ENCODE measurements at places on chromosomes 5 and 9.

DNA sequence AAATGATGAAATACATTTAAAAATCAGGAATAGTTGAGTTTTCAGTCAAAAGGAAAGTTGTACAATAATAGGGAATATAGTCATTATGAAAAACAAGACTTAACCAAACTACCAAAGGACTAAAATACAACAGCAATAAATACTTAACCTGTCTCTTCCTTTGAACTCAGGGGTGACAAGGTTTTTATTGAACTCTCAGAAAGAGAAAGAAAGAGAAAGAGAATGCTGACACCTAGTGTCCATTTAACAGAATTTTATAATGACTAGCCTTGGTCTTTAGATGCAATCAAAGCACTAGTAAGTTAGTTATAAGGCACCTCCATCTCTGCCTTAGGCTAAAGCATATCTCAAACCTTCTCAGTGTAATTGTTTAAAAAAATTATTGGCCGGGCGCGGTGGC lies 47.5 kb downstream of the UIMC1 start:
- no peak for DNase-seq

GRCh38 chr9:4886698-4887097 lies 94.0 kb downstream of the RCL1 start:
- no peak for DNase-seq

DNA sequence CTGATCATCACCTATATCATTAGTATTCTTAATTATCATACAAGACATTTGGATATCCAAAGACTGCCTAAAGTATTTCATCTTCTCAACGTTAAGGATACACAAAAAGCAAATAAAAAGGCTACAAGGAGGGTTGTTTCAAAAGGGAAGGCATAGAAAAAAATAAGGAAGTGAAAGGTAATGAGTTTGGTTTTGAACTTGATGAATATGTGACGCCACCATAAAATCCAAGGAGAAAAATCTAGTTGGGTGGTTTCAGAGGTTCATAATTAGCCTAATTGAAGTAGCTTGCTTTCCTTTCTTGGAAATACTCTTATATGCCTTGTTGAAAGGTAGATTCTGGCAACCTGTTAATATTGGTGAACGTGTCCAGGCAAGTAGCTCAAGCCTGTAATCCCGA lies 96.1 kb upstream of the SGCD start:
- DNase-seq: no peak

GRCh38 chr5:136808756-136809155 lies 443.4 kb upstream of the TRPC7 start:
- DNase-seq: no peak

DNA sequence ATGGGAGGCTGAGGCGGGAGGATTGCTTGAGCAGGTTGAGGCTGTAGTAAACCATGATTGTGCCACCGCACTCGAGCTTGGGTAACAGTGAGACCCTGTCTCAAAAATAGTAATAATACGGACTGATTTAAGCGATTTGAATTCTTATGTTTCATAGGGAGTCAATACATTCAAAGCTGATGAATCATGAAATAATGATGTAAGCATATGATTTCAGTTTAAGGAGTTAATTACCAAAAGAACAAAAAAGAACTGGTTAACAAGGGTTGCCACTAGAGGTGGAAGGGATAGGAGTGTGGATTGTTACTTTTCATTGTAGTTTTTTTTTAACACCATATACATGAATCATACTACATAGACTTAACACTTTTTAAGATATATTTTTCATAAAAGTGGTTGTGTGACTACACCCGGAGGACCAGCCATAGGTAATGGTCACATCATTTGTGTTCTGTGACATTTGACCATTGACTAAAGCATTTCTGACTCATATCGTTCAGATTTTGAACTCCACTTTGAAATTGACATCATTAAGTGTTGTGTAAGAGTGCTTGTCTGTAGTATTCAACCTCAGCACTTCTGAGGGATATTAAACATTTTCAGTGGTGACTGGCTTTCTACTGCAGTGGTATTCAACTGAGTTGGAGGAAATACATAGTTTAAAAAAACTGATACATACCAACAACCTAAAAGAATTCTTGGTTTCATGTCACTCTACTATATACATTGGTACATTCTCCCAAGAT lies 7.0 kb downstream of the TRMT10B start:
- DNase-seq: no peak

DNA sequence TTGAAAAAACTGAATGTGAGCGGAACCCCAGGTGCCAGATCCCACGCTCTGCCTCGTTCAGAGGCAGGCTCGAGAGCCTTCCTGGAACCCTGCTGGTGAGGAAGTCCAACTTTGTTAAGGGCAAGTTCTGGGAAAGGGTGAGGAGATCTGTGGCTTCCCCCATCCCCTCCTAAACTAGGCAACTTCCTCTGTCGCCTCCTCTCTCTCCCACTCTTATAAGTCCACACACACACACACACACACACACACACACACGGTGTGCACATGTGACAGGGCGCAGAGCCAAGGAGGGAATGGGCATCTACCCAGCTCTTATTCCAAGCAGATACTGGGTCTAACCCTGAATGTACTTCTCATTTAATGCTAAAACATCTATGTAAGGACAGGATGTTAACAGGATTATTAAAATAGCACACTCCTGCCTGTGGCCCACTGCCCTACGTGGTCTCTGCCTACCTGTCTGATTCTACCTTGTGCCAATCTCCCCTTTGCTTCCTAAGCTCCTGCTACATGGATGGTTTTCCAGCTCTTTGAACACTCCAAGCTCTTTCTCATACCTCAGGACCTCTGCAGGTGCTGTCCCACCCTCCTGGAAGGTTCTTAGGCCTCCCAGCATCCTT lies 72.4 kb upstream of the FBXW11 start:
- no peak for DNase-seq

DNA sequence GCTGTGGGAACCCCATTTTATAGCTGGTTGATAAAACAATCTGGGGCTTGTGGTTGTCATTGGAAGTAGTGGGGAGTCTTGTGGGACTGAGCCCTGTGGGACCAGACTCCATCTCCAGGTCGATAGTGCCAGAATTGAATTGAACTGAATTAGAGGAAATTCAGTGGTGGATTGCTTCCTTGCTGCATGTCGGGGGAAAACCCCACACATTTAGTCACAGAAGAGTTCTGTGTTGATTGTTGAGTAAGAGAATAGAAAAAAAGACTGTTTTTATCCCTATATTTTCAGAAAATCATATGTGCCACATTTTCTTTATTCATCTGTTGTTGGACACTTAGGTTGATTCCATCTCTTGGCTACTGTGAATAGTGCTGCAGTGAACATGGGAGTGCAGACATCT lies 209.7 kb downstream of the ARHGEF28 start:
- DNase-seq: no peak

DNA sequence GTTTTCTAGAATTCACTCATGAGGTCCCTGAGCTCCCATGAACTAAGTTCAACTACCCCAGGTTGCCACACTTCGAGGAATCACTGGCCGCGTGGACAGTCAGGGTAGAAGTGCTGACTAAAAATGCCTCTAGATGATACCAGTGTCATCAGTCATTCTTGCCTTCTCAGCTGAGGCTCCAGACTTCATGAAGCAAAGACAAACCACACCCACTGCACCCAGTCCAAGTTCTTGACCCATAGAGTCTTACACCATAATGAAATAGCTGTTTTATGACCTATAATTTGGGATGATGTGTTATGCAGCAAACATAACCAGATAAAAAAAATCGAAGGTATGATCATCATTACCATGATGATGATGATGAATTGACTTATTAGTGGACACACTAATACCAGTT lies 632.9 kb upstream of the TLE4 start:
- DNase-seq: no peak

DNA sequence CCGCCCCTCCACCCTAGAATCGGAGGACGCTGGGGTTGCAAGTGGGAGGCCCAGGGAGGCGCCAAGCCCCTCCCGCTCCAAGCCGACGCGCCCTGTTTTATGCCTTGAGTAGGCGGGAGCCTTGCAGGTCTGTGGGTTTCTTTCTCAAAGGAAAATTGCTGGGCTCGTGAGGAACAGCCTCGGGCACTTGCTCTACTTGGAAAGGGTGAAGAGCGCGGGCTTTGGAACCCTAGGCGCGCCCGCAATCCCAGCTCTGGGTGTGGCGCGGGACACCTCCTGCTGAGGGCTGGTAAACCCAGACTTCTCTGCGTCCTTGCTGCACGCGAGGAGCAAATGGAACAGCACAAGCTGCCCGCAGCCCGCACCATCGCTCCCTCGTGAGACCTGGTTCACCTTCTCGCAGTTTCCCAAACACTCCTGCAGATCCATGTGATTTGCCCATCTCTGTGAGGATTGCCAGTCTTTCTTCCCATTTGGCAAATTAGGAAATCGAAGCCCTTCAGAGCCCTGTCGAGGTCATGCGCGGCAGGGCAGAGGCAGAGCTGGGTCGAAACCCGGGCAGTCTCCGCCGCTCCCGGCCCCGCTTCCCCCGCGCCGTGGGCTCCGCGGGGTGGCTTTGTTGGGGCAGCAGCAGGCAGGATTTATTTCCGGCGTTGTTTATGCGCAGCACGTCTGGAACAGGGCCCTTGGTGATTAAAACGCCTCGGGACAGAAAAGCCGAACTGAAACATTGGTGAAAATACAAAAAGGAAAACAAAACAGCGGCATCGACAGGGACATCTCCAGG lies 98.4 kb upstream of the CPLX2 start:
- no peak for DNase-seq

DNA sequence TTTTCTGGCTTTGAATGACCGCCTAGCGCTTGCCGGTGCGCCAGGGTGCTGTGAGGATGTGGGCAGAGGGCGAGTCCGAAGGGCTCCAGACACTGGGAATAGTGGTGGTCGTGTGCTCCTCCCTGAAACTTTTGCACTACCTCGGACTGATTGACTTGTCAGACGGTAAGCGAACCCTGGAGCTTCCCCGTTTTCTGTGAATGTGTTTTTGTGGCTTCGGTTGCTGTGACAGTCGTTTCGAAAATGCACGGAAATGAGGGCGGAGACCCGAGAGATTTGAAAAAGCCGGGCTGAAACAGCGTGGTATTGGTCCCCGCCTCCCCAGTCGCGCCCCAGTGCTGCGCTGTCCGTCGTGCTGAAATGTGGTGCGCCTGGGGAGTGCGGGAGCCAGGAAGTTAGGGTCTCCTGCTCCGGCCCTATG lies 102.5 kb upstream of the GABRP start:
- peak; percentile 12 for DNase-seq

DNA sequence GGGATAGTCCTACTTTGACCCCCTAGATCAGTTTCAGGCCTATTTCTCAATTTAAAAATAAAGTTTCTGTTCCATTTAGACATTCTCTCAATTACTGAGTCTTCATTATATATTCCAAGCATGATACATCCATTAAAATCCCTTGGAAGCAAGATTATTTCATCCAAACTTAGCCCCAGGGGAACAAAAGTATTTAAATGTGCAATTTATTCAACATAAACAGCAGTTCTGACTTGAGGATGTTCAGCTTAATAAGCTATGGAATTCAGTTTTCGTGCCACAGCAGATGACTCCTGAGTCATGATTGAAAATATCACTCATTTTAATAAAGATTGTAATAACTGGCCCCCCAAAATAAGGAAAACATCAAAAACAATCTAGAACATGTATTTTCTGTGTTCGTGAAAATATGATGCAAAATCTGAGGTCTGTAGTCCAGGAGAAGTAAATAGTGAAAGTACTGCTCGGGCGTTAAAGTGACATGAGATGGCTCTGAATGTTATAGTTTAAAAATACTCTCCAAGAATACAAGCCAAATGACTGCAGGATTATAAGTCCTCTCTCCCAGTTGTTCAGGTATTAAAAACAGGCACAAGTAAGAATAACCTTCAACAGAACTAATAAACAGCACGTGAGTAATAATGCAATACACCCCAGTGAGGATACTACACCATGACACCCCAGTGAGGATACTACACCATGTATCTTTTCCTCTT lies 67.1 kb downstream of the RETREG1 start:
- DNase-seq: no peak
